CD4-positive, CD25-positive, alpha-beta regulatory T cell (primary cell): ENCODE measurements at places on chromosomes 7 and 10.

DNA sequence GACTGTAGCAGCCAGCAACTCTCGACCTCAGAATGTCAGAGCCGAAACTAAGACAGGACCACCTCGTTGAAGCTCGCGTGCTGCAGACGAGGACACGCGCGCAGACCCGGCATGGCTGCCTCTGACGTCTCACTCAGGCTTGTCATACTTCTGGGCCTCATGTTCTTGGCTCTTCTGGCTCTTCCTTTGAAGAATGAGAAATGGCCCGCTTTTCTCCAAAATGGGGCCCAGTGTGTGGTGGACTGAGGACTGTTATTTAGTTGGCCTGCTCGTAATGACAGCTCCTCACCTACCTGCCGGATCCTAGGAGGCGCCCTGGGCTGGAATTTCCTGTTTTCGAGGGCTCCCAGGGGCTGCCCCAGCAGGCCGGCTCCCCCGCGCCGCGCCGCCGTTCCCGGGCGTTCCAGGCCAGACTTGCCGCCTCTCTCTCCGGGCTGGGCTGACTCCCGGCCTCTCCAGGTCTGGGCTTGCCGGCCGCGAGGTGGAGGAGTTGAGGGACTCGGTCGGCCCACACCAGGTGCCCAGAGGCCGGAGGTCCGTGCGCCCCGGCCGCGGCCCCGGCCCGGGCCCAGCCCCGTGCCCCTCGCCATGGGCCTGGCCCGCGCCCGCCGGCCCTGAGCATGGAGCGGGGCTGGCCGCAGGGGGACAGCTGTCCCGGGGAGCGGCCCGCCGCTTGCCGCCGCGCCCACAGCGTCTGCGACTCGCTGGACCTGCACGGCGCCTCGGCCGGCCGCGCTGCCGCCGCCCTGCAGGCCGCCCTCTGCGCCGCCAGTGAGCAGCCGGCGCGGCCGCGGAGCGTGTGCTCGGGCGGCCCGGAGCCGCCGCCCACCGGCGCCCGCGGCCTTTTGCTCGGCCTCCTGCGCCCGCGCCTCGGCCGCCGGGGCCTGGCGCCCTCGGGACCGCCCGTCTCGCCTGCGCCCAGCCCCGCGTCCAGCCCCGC lies 28.1 kb downstream of the AGAP3 start:
- no peak for DNase-seq

DNA sequence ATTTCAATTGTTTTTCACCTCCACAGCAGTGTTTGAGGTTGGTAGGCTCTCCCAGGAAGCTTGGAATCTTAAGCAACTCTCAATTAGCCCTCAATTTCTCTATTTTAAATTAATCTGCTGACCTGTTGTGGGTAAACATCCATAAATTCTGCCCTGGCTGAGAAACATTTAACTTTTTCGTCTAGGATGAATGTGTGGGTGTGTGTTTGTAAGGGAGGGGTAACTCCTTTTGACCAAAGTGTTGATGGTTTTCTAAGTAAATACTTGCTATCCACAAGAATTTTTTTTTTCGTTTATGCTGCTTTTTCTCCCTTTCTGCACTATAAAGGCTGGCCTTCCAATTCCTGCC lies 973 bp downstream of the PPP3CB start:
- DNase-seq, result no peak

- no peak for DNase-seq
These were observed 50.1 kb downstream of the SKIDA1 start for GRCh38 chr10:21475393-21475792.

GRCh38 chr10:12958546-12959110 lies 42.9 kb downstream of the CCDC3 start:
- DNase-seq, result no peak

DNA sequence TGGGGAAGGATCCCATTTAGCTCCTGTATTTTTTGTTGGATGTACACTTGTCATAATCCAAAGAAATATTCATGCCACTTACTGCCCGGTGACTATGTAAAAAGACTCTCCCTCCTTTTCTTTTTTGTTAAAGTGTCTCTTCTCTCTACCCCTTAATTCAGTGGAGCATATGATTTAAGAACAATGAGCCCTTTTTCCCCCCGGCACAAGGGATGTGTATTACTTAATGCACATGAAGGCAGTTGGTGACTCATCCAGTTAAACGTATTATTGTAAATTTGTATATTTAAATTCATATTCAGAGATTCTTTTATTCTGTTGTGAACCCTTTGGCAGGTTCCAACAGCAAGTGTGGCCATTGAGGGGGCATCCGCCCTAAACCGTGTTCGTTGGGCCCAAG lies 241.9 kb downstream of the SLC25A13 start:
- no peak for DNase-seq

DNA sequence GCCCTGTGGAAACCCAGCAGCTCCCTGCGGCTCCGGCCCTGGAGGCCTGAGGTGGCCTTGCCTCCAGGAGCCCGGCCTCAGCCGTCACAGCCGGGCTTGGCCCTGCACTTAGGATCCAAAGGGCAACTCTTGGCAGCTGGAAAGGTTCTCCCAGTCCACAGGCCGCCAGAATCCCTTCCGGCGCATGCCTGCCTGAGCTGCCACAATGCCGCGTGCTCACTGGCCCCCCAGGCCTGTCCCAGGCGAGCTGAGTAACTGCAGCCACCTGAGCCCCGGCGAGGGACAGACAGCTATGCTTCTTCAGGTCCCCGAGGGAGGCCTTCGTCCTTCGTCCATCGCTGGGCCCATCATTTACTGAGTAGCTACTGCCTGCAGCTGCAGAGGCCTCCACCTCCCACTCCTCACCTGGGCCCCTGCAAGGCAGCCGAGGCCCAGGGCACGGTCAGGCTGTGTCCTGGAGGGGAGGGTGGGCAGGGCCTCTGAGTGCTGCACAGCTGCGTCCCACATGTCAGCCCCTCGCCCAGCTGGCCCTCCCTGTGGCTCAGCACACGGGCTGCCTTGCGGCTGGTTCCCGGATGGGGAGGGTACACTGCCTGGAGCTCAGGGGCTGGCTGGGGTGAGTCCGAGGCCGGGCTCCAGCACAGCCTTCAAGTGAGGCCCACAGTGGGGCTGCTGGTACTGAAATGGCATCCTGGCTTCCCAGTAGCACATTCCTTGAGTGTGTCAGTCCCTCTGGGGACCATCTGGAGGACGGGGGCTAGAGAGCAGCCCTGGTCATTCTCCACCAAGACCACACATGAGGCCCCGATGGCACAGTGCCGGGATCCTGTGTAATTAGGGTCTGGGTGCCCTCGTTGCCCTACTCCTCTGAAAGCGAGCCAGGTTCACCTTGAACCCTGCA lies 172.5 kb downstream of the ELFN1 start:
- no peak for DNase-seq

DNA sequence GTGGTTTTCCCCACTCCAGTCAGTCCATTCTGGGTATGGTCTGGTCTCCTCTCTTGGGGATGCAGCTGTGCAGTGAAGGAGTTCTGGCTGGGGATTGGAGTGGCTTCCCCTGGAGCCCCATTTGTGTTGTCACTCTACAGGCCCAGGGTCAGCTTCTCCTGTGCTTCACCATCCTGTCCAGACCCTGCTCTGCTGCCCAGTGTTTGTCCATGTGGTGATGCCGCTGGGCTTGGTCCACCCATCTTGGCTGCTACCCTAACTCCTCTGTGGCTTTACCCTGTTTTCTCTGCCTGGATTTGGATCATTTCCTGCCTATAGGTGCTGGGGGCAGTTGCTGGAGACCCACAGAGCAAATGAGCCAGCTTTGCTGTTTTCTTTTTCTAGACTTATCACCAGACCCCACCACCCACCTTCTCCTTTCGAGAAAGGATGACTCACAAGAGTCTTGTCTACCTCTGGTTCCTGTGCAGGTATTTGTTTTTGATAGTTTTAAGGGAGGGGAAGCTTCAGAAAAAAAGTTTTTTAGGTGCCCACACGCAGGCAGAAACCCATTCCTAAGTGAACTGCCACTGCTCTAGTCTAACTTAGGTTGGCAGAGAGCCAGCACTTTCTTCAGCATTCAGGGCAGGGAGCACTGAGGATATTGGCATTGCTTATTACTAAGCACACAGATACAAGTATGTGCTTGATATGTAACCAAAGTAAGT lies 8.5 kb downstream of the ZDHHC16 start:
- DNase-seq, result no peak

DNA sequence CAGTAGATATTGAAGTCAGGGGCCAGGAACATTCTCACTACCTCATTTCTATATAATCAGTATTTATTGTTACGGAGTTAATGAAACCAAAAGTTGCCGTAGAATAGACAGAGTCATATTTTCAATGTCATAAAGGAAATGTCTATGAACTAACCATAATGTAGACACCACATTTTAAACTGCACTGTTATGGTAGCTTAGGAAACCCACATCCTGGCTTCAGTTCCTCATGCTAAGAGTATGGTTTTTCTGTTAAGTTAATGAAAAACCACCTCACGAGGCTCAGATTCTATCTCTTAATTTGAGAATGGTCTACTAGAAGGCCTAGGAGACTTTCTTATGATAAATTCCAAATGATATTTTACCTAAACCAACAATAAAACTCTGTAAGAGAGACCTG lies 166.5 kb downstream of the TMEM26 start:
- DNase-seq, result no peak

- DNase-seq, result no peak
These were observed 490.7 kb downstream of the RPS24 start for GRCh38 chr10:78524342-78524741.

DNA sequence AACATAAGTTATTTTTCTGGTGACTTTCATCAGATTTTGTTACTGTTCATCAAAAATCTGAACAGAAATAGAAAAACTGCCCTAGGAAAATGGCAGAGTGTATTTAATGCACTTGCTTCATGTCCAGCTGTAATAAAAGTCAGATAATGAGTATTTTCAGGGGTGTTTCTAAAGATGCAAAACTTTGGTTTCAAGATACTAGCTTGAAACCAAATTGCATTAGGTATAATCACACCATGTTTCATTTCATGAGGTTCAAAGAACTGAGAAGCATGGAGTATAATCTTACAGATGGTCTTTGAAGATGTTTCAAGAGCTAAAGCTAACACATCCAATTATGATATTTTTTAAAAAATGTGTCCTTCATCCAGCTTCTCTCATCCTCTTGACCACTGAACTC lies 128.9 kb downstream of the NRCAM start:
- no peak for DNase-seq

DNA sequence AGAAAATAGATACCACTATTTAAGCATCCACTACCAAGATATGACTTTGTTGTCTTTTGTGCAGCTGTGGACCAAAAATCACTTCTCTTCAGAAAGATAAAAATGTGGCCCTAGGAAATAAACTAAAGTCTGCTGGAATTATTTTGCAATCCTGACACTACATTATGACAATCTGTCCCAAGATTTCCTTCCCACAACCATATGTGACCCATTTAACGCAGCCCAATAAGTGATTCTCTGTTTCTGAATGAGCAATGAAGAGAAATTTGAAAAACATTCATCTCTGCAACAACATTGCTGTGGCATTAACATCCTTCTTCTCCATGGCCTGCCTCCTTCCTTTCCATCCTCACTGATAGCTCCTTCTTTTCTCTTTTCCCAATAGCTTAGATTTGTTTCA lies 212.0 kb downstream of the TSPAN12 start:
- no peak for DNase-seq

- DNase-seq, result no peak
These were observed 2.9 kb downstream of the AKR1D1 start for GRCh38 chr7:138079137-138079536.

DNA sequence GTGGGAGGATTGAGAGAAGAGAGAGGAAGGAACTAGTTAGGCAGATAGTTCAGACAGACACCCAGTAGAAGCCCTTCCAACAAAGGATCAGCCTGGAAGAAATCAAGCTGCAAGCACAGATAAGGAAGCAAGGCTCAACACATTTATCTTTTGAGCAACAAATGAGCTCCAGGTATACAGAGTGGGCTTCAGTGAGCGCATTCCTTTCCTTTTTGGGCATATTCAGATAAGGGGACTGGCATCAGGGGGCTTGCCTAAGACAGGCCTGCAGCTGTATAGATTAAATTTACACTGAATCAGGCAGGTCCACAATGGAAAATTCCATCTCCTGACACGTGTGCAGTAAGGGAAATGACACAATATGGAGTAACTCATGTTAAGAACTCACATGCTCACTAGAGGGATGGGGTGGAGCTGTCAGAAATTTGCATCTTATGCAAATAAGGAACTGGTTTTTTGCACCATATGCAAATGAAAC lies 147.2 kb downstream of the AKR1D1 start:
- DNase-seq, result no peak

GRCh38 chr7:132041108-132041507 lies 484.7 kb upstream of the PODXL start:
- no peak for DNase-seq

DNA sequence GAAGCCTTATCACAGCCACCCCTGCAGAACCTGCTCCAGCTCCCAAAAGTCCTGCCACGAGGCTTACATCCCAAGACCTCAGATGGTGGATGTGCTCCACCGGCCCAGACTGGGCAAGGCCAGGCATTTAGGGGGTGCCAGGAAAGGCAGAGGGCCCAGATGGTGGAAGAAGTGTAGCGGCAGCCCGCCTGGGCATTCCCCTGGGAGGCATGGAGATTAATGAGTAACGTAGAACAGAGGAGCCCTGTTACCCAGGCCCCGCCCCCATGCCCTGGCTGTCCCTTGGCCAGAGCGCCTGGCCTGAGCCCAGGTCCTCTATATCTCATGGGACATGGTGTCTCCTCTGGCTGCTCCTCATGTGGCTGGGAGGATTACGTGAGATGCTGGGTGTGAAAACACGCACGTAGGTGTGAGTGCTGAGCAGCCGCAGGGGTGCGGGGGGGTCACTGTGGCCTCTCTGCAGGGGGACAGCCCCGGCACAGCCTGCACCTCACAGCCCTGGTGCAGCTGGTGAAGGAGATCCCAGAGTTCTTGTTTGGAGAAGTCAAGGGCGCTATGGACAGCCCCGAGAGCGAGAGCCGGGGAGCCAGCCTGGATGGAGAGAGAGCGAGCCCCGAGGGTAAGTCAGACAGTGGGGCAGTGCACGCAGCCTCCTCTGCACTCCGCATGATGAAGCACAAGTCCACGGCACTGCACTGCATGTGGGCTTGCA lies 52.9 kb downstream of the ZNF467 start:
- DNase-seq, result no peak

GRCh38 chr7:70837589-70837988 lies 294.4 kb upstream of the GALNT17 start:
- DNase-seq, result no peak

GRCh38 chr10:24915304-24915703 lies 37.1 kb downstream of the PRTFDC1 start:
- DNase-seq, result no peak

- DNase-seq, result no peak
These were observed 322.6 kb upstream of the SEMA3D start for GRCh38 chr7:85509476-85509875.

GRCh38 chr7:21819048-21819447 lies 126.7 kb downstream of the CDCA7L start:
- DNase-seq, result no peak

DNA sequence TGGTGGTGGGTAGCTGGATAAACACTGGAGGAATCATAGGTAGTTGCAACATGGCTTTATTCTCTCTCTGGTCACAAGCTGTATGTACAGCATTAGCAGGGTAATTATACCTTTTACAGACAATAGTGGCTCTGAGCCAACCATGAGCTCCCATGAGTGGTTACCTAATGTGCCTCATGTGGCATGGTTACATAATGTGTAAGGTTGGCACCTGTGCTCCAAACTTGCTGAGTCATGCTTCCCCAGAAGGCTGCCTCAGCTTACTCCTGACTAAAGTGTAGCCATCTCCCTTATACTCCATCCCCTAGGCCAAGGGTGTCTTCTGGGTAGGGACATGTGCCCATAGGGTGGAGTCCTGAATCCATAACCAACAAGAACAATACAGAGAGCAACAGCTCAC lies 345.3 kb upstream of the SEMA3C start:
- no peak for DNase-seq

GRCh38 chr7:41940760-41941343 lies 238.0 kb upstream of the INHBA start:
- DNase-seq, result peak; percentile 57
